ENCODE measurements at places on chromosomes 11 and 22.

GRCh38 chr11:19679952-19680828, 32.4 kb upstream of the NAV2 start:
- DNase-seq: peak; percentile 73

GRCh38 chr11:33376331-33377310, 119.4 kb downstream of the HIPK3 start:
- no peak for DNase-seq

DNA sequence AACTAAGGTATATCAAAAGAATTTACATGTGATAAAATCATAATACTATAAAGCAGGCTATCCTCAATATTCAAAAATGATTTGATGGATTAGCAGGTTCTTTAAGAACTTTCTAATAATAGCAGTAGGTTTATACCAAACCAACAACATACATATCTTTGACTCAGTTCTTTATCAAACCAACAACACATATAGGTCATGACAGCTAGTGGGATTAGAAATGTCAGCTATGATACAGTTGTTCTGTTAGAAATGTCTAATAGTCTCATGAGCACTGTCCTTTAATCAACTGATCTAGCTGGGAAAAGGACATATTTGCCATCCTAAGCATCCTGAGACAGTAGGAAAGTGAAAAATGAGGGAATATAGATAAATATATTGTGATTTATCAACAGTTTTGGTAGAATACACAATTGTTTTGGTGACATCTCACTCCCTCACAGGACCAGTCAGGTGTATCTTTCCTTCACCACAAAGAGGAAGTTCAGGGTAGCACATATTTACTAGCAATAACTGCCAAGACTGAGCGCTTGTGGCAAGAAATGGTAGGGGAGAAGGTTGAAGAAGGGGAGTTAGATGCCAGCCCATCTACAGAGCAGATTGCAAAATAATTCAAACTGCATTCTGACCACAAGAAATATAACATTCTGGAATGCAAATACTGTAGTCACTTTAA, 90.8 kb upstream of the APOA1 start:
- no peak for DNase-seq

GRCh38 chr11:112315057-112315720, 54.5 kb upstream of the PLET1 start:
- no peak for DNase-seq

- DNase-seq: no peak
These were observed at the start of gene CD6 for GRCh38 chr11:60971520-60971919. Gene CD6, plus strand, starts transcription at chr11:60971680. Its CDS starts 186 bp downstream, at chr11:60971866.

DNA sequence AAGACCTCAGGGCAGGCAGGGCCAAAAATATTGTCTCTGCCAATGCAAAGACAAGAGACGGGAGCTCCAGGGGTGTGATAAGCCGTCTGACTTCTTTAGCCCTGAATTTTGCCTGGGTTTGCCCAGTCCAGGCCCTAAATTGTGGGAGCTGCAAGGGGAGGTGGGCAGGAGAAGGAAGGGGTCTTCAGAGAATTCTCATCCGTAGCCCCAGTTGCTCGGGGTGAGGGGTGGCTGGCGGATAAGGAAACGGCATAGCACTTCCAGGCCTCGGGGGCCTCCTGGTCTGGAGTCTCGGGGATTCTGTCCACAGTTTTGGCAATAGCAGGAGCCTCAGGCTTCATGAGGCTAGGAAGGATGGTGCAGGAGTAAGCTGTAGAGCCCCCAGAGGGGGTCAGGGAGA, 7.4 kb downstream of the CD5 start:
- no peak for DNase-seq

DNA sequence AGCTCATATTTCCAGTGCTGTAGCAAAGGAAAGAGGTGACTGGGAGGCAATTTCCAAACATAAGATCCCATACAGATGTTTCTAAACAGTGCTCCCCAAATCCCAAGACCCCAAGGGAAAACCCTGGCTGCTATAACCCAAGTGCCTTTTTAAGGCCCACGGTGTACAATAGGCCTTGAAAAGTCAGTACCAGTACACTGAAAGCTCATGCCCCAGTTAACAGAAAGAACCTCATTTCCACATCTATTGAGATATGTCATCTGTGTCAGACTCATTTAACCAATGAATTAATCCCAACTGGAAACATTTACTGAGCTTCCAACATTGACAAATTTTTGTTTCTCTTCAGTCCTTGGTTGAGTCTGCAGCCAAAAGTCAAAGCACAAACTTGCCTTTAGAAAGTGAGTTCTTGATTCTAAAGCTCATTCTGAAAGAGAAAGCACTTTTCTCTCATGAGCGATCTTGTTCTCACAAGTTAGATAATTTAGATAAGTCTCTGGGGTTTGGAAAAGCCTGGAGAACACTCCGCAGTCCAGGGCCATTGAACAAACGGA, 239.8 kb upstream of the ARHGAP20 start:
- no peak for DNase-seq

GRCh38 chr11:44988981-44989635, 38.4 kb upstream of the TP53I11 start:
- no peak for DNase-seq

DNA sequence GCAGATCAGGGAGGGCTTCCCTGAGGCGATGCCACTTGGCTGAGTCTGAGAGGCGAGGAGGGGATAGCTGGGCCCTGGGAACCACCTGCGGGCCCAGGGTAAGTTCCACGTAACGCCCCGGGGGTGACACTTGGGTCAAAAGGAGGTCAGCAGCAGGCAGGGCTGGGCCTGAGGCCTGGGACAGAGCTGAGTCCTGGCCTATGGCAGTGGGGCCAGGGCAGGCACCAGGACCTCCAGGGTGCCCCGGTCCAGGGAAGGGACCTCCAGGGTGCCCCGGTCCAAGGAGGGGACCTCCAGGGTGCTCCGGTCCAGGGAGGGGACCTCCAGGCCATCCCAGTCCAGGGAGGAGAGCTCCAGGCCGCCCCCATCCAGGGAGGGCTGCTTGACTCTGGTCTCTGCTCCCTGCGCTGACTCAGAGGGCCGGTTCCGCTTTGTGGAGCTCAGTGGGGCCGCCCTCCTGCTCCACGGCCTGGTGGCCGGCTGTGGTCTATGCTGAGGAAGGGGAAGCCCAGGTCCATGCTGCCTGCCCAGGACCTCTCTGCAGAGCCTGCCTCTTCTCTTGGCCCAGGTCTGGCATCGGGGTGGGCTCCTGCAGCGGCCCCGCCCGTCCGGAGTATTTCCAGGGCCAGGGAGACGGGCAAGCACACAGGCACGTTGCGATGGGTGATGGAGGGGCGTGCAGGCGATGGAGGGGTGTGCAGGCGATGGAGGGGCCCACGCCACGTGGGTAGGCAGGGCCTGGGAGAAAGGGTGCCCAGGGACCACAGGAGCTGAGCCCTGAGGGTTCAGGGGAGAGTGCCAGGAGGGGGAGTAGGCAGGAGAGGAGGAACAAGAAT, 19.5 kb upstream of the WNT7B start:
- no peak for DNase-seq

DNA sequence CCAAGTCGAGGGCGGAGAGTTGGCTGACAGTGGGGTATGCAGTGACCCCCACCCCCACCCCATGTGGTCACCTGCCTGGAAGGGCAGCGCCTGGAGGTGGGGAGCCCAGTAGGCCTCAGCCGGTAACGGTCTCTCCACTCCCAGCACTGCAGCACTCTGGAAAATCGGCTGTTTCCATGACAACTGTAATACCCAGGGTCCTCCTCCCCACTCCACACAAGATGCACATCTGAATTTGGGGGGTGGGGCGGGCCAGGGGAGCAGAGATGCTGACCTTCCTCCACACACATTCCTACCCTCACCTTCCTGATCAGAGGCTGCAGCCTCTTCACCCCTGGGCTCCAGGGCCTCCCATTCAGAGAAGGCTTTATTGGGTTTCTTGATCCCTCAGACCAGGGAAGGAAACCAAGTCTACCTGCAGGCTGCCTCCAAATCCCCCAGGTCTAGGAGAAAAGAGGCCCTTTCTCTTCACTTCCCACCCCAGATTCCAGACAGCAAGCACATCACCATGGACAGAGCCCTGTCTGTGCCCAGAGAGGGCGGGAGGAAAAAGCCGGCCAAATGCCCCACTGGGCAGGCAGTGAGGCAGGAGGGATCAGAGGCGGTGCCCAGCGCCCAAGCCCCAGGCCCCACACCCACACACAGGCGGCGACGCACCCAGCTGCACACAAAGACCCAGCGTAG, 46.5 kb downstream of the SLC22A12 start:
- no peak for DNase-seq

DNA sequence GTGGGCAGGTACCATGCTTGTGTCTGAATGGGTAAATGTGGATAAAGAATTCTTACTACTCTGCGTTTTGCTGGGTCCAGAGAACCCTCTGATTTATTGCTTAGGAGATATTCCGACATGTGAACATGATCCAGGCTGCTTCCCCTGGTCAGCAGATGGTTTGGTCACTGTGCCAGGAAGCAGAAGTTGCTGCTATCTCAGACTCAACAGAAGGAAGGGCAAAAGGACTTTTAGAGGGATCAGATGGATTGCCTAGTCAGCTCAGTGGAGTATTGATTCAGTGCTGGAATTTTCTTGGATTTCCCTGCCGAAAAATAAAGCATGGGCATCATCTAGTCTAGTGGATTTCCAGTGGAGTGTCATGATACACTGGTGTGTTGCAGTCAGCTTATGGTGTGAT, 440.1 kb downstream of the NTM start:
- DNase-seq: no peak

DNA sequence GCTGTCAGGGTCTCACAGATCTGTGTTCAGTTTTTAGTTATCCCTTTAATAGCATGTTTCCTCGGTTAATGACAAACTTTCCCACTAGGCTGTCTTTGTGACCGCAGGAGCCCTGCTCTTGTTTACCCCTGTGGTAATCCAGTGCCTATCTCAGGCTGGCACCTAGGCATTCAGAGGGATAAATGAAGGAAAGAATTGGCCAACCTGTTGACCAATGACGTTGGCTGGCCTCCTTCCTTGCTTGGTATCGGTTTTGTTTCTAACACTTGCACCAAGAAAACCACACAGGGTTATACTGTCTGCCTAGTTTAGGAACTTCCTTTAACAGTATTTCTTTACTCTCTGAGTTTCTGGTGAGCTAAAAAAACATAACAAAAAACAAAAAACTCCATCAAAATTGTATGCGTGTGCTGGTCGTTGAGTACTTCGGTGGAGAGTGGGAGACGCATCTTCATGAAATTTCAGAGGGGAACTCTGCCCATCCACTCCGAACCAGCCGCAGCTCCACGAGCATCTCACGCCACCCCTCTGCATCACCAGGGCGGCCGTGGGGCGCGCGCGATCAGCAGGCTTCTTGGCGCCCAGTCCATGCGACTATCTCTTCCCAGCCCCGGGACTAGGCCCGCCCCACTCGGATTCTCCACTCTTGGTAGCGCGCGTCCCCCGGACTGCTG, 563 bp upstream of the ENDOD1 start:
- DNase-seq: peak; percentile 64

DNA sequence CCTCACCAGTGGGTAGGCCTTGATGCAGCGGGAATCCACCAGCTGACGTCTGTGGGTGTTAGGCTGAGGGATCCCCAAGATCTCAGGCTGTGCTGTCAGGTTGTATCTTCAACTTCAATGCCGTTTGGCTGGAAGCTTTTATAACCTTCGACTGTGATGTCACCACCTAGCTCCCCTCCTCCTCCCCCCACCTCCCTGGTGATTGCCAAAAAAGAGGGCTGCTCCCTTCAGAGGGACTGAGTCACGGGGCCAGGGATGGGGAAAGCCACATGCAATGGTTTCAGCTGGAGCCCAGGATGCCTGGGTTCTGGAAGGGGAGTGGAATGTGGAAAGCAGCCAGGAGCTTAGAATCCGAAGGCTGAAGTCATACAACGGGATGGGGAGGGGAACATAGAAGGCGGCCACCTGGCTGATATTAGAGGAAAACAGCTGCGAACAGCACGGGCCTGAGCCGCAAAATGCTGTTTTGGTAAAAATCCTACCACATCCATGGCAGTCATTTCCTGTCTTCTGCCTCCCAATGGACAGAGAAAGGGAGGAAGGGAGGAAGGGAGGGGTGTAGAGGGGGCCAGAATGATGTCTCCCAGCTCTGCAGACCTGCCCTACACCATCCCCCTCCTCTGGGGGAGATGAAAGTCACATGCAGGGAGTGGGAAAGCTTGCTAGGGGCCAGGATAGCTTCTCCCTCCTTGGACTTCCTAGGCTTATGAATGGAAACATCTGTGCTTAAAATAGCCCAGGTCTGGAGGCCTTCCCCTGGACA, at the start of gene LRRN4CL:
Gene LRRN4CL (minus strand): TSS at position 110 of the 763 bp plus-strand sequence. CDS start 1,022 bp downstream, outside the sequence.
- DNase-seq: no peak

DNA sequence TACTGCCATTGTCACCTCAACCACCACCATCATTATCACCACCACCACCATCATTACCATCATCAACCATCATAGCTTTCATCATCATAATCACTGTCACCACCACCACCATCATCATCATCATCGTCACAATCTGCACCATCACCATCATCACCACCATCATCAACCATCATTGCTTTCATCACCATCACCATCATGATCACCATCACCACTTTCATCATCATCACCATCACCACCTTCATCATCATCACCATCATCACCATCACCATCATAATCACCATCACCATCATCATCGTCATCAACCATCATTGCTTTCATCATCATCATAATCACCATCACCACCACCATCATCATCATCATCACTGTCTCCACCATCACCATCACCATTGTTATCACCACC, 8.7 kb upstream of the OSBPL5 start:
- DNase-seq: no peak

GRCh38 chr11:37107415-37107814, 509.4 kb upstream of the RAG2 start:
- no peak for DNase-seq

DNA sequence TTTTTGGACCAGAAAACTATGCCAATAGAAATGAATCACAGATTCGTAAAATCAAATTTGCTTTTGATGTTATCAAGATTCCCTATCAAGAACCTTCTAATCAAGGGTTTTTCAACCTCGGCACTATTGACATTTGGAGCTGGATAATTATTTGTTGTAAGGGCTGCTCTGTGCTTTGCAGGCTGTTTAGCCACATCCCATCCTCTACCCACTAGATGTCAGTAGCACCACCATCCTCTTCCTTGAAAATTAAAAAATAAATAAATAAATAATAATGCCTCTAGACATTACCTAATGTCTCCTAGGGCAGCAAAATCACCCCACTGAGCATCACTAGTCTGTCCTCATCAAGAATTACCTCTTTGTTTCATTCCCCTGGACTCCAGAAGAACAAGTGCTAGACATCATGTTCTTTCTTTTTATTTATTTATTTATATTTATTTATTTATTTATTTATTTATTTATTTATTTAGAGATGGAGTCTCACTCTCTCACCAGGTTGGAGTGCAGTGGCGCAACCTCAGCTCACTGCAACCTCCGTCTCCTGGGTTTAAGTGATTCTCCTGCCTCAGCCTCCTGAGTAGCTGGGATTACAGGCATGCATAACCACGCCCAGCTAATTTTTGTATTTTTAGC, 744.7 kb downstream of the KCNA4 start:
- no peak for DNase-seq

- DNase-seq: peak; percentile 22
These were observed 423.7 kb downstream of the SHANK2 start for GRCh38 chr11:70828593-70829082.

GRCh38 chr11:122097419-122098001, 18.5 kb downstream of the BLID start:
- no peak for DNase-seq

DNA sequence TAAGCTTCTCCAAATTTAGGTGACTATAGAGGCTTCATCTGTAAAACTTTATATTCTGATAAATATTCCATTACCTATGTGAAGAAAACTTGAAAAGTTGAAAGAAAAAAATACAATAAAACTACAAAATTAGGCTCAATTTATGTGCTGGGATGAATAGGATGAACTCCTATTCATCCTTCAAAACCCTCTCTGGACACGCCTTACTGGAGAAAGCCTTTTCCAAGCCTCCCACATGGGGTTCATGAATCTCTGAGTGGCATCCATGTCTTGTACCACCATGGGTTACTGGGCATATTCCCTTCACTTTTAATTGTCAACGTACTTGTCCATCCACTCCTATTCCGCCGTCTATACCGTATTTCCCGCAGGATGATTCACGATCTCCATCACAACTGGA, 55.7 kb downstream of the MN1 start:
- DNase-seq: no peak

All from globus pallidus (tissue), 1 donor.